RKO (cell line): ENCODE measurements at places on chromosomes 2 and 18.

DNA sequence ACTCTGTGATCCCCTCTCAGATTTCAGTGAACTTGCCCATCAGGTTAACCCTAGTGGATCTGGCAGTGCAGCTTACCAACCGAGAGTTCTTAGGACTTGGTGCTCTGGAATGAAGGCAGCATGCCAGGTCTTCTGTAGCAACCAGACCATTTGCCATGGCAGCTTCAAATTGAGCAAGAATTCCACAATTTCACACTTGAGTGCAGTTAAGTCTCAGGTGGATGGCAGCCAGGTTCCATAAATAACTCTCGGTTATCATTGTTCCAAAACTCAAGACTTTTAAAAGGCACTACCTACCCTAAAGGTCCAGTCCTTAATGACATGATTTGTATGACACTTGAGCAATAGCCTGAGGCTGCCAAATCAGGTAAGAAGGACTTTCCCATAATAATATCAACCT lies 48.1 kb downstream of the GALNT3 start:
- no peak for DNase-seq

GRCh38 chr18:58280191-58280590 lies 236.2 kb downstream of the NEDD4L start:
- DNase-seq: no peak

DNA sequence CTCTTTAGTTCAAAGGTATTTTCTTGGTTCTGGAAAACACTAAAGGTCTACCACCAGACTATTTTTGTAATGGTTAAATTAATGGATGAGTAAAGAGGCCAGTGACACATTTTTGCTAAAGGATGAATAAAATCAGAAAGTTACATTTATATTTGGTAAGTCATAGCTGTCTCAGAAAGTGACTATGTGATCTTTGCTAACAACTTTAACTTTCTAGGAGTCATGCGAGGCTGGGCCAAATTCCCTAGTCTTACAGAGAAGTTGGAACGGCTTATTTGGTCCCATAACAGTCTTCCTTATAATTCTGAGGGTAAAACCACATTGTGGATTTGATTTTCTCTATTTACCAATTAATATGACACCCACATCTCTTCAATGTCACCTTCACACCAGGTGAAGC lies 198.1 kb downstream of the PDE1A start:
- peak; percentile 53 for DNase-seq

DNA sequence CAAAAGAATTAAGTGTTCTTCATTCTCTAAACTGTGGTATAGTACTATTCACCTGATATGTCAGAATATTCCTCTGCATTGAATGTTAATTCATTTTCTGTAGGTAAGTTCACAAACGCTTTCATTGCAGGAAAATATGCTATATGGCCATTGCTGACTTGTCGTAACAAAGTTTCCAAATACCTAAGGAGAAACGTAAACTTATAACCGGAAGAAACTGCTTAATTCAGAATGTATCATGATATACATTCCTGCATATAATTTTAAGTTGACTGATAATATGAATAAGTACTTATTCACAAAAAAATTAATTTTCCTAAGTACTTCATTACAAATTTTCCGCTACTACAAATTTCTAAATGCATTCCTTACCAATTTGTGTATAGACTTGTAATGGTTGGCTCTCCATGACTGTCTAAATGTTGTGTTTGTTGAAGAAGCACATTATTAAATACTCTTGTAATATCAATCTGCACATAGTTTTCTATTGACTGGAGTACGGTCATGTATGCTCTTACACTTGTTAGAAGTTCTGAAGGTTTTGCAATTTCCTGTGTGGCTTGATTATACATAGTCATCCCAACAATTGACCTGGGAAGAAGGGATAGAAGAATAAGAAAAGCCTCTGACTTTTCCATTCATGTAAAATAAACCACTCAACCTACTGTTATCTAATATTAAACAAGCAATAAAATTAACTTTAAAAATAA lies 85.4 kb downstream of the NCKAP1 start:
- DNase-seq: peak; percentile 16

GRCh38 chr18:77547757-77548156 lies 298.1 kb downstream of the GALR1 start:
- DNase-seq: no peak

- no peak for DNase-seq
Observed at GRCh38 chr18:54094474-54094873, 130.0 kb downstream of the MBD2 start.

DNA sequence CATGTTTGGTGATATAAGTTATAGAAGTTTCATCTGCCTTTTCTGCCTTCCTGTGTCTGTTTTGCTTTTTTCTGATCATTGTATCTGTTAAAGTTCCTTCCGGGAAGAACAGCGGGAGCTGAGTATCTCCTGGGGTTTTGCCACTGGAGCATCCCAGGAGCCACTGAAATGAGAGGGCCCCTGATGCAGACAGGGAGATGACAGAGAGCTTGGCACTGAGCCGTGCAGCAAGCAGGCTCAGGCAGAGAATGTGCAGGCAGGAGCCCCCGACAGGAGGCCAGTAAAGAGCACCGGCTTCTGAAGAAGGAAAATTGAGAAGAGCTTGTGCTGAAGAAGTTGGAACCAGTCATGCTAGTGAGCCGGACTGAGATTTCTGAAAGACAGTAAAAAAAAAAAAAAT lies 137.8 kb downstream of the TDRD15 start:
- DNase-seq: no peak

GRCh38 chr2:220044383-220044782 lies 417.0 kb downstream of the SLC4A3 start:
- DNase-seq: no peak

GRCh38 chr2:121030523-121030922 lies 254.5 kb downstream of the TFCP2L1 start:
- DNase-seq: no peak

- no peak for DNase-seq
Observed at GRCh38 chr2:172791953-172792352, 56.3 kb downstream of the RAPGEF4 start.

DNA sequence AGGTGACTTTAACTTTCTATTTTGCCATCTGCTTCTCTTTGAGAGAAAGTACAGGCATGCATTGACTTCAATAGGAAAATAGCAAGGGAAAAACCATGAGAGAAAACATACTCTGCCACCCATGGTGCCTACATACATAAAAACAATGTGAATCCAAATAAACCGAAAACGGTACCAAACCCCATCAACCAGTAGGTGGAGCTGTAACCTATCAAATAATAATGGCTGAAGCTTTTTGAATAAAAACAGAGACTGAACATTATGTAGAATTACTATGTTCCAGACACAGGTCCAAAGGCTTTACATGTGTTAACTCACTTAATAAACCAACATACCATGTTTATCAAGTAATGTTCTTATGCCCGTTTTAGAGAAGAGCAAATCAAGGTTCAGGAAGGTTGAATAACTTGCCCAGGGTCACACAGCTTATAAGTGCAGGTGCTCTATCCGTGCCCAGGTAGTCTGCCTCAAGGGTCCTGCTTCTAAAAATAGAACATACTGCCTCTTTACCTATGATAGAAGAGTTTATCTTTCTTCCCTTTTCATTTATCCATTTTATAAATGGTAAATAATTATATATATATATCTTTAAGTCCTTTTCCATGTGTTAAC lies 293.9 kb upstream of the SYT4 start:
- DNase-seq: peak; percentile 52

DNA sequence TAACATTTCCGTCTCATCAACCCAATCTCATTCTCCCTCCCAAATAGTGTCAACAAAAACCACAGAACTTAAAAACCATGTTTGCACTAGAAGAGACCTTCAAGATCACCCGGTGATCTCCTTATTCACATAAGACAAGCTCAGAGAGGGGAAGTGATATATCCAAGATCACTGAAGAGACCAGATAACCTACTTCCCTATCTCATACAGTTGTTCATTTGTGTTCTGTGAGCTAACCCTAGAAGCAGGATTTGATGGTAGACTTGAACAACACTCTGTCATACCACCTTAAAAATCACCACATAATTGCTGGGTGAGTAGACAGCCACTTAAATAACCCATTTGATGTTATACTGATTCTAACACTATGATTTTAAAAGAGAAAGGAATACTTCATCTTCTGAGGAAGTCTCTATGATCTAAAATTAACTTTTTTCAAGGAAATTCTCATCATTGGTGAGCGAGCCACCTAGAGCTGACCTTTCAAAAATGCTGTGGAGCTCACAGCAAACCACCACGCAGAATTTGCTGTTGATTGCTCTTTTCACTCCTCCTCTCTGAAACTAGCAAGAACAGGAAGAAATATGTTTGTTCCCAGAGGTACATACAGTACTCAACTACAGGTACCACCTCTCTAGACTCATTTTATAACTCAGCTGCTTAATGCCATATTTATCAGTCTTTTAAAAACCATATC lies 15.1 kb downstream of the AAK1 start:
- DNase-seq: no peak

DNA sequence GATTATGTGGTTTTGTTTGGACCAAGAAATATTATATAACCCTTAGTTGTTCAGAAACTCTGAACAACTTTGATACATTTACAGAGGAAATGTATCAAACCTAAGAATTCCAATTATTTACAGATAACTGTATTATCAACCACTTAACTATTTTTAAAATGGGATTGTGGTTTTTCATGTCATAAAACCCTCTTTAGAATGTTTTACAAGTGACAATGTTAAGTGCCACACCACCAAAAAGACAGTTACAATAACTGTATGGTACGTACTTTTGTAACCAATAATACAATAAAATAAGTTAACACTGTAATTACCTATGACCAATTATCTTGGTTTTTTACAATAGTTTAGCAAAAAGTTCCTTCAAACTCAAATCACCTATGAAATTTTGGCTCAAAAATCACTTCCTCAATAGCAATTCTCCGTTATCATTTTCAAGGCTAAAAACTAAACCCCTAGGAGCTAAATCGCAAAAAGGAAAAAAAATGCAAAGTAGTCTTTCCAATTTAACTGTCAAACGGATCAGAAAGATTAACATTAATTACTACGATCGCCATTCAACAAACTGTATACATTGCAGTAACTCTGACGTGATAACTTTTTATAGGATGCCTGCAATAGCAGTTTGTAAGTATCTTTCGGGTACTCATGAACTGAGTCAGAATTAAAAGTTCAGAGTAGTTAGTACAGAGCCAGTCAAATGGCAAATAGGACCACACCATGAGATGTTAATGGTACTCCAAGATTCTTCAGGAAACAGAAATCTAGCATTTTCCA lies 1.5 kb downstream of the ROCK1 start:
- DNase-seq: peak; percentile 76

GRCh38 chr2:156933645-156934225 lies 323.8 kb upstream of the GALNT5 start:
- DNase-seq: no peak

DNA sequence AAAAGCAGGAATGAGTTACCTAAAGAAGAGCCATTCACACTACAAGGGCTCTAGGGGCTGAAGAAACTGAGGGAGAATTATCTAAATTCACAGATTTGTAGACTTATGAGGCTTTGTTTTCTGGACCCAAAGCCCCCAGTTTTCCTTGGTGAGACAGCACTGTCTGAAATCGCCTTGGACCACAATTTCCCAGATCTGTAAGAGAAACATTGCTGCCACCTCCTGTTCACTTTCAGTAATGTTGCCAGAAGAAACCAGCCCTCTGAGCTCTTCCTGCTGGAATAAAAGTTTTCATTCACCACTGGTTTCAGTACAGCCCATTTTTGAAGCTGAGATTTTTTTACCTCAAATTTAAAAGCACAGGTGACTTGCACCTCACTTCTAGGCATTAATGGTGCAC lies 169.2 kb downstream of the CDH20 start:
- peak; percentile 70 for DNase-seq

DNA sequence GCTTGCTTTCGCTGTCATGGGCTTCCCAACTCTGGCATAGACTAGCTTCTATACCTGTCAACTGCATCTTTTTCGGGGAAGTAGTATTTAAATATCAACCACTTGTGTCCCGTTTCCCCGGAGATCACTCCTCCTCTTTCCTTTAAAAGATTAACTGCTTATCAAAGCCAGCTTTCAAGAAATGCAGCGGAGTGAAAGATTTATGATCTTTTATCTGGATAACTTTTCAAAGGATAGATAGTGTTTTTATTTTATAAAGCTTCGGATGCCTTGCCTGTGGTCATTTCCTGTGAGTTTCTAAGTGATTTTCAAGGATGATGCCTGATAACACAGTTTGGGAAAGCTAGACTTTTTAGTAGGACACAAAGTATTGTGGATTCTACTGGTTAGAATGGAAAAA lies 2.9 kb upstream of the IGFBP5 start:
- DNase-seq: no peak

DNA sequence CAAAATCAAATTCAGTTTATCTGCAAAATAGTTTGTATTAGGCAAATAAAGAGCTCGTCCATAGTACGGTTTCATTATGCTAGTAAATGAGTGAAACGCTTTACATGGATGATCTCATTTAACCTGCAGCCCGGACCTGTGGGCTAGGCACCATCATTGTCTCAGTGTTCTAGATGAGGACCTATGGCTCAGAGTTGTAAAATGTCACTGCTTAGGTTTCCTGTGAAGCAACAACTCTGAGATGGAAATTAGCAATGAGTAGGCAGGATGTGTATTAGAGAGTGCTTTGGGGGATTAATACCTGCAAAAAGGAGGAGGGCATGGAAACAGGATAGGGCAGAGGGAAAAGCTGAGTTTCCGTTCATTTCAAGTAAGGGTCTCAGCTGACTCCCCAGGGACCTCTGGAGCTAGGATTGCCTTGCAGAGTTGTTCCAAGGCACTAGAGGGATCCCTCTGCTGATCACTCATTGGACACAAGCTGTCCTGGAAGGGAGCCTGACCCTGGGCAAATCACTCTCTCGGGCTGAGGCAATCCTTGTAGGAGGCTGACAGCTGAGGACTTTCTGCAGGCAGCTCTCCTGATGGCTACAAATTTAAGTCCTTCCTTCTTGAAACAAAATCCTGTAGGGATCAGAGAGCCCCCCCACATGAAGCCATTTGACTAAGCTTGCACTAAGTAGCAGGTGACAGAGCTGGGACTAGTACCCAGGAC lies 58.8 kb upstream of the SIX2 start:
- DNase-seq: no peak

GRCh38 chr2:148644883-148645538 lies 460 bp downstream of the EPC2 start:
- DNase-seq: peak; percentile 88

- DNase-seq: no peak
Observed at GRCh38 chr2:88620015-88620414, 7.2 kb downstream of the EIF2AK3 start.

- no peak for DNase-seq
Observed at GRCh38 chr2:173753441-173753840, 211.7 kb downstream of the SP3 start.

- DNase-seq: no peak
Observed at GRCh38 chr2:218020966-218021535, 18.3 kb upstream of the TNS1 start.
